ENCODE measurements at places on chromosomes 5 and 9.

DNA sequence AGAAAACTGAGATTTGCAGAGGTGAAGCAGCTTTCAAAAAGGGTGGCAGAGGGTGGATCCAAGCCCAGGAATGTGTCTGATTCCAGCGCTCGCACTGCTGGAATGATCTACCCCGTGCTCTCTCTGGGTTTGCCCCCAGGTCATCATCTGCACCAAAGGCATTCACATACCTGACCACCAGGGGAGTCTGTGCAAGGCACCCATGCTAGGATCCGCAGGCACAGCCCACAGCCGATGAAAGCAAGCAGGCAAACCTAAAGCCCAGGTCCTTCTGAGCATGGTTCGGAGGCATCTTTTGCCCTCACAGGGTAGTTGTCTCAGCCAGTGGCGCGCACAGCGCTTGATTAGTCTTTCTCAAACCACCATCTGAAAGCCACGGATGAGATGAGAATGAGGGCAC lies 56.6 kb downstream of the TEK start:
- DNase-seq: no peak

- DNase-seq: no peak
Observed at GRCh38 chr5:151673421-151673820, 13.3 kb downstream of the SPARC start.

- no peak for DNase-seq
Observed at GRCh38 chr5:39587675-39588074, 162.9 kb upstream of the DAB2 start.

- DNase-seq: no peak
Observed at GRCh38 chr5:116766470-116766947, 191.9 kb upstream of the SEMA6A start.

GRCh38 chr5:203246-203930 lies 12.1 kb downstream of the LRRC14B start:
- no peak for DNase-seq

DNA sequence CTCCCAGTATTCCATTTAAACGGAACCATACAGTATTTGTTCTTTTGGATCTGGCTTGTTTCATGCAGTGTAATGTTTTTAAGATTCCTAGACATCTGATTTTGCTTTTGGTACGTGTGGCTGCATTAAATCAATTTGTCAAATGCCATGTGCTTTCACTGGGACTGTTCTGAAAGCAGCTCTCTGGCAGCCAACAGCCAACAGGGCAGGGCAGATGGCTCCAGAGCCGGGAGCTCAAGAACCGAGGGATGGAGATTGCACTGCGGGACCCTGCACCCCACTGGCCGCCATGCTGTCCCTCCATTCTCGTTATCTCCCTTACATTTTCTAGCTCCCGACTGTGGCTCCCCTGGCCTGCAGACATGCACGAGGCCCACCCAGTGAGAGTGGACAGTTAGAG lies 33.4 kb upstream of the AIF1L start:
- no peak for DNase-seq

- DNase-seq: no peak
Observed at GRCh38 chr5:75243510-75243909, 6.8 kb upstream of the ANKRD31 start.

- no peak for DNase-seq
Observed at GRCh38 chr9:86443992-86444391, 89.8 kb upstream of the TUT7 start.

All from renal cortex interstitium (tissue), 15 donors.